RPMI8226 (cell line): ENCODE measurements at places on chromosomes 11 and 22.

GRCh38 chr22:39658367-39658766 lies 87.8 kb downstream of the CACNA1I start:
- no peak for DNase-seq

DNA sequence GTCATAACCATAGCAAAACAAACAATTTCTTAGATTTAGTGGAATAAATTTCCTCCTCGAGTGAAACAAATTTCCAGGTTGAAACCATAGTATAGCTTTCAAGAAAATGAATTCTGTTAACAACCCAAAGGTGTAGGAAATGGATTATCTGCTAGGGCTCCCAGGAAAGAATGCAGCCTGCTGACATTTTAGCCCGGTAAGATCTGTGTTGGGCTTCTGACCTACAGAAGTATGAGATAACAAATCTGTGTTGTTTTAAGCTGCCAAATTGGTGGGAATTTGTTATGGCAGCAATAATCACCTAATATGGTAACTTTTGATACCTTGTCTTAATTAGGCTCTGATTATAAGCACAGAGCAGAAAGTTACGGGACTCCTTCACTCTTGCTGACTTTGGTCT lies 32.0 kb upstream of the OR6M1 start:
- DNase-seq, result no peak

DNA sequence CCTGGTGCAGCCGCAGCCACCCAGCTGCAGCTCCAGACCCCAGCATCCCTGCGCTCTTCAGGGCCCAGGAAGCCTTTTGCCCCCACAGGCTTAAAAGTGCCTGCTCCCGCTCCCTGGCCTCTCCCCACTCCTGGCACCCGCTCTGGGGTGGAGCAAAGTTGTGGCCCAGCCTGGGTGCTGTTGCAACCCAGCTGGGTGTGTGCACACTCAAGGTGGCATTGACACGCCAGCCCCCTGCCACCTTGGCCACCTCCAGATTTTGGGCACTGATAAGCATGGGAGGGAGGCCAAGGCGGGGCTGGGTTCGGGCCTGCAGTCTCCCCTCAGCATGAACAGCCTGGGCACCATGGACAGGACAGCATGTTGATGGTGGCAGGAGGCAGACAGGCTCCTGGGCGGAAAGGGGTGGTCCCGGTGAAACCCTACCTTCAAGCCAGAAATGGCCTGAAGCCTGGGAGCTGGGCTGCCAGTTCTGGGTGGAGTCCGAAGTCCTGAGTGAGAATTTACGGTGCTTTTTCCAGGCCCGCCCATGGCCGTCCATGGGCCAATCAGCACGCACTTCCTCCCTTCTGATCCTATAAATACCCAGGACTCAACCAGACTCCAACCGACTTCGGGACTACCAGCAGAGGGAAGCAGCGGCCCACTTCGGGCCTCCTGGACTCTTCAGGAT lies 23.6 kb upstream of the RNASEH2C start:
- peak; percentile 76 for DNase-seq

DNA sequence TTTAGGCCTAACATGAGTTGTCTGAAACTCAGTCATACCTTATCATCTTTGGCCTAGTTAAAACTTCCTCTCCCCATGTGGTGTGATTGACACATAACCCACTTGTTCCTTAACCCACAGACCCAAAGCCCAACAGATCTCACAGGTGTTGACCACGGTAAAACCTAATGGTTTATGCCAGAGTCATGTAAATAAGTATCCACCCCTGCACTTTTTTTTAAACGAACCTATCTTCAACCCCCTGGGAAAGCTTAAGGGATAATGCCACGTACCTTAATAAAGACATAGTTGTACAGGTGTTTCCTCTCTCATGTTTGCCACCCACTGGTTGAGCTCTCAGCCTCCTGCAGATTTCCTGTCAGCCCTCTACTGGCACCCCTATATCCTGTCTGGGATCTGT lies 709.3 kb upstream of the CCDC179 start:
- peak; percentile 73 for DNase-seq

DNA sequence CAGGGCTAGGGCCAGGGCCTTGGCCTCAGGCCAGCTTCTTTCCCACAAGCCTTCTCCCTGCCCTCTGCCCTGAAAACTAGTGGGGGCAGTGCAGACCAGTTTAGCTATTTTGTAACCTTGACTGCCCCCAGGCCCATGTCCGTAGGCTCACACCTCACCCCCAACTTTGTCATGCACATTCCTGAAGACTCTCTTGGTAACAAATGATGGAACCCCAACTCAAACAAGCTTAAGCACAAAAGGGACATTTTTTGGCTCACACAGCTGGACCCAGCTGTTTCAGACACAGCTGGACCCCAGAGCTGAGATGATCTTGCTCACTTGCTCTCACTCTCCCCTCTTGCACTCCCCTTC lies 46.6 kb downstream of the KCNQ1OT1 start:
- DNase-seq, result no peak

DNA sequence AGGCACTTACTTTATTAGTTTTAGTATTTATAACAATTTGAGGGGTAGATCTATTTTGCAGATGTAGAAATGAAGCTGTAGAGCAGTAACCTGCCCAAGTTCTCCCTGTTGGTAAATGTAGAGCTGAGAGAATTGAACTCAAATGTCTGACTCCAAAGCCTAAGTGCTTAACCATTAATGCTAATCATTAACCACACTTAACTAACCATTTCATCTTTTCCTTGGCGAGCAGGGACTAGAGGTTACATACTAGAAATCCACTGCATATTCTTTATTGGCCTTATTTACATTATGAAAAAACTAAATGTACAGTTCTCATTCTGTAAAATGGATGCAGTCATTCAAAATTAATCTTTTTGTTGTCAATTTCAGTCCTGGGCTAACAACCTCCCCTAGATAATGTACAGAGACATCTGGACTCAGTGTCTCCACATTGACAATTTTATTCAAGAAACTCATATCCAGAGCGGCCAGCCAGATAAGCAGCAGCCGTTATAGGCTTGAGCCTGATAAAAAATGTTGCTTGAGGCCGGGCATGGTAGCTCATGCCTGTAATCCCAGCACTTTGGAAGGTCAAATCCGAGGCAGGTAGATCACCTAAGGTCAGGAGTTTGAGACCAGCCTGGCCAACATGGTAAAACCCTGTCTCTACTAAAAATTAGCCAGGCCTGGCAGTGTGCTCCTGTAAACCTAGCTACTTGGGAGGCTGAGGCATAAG lies 76.7 kb upstream of the PICALM start:
- no peak for DNase-seq

- DNase-seq, result peak; percentile 40
Measured at GRCh38 chr22:29765905-29766631, 739 bp downstream of the ZMAT5 start.

- DNase-seq, result no peak
Measured at GRCh38 chr11:59801160-59801706, 9.3 kb downstream of the MRPL16 start.

- DNase-seq, result peak; percentile 63
Measured at GRCh38 chr22:42769574-42770447, 49.1 kb upstream of the A4GALT start.

- peak; percentile 94 for DNase-seq
Measured at GRCh38 chr22:44025171-44026065, 1.3 kb downstream of the PARVB start.

DNA sequence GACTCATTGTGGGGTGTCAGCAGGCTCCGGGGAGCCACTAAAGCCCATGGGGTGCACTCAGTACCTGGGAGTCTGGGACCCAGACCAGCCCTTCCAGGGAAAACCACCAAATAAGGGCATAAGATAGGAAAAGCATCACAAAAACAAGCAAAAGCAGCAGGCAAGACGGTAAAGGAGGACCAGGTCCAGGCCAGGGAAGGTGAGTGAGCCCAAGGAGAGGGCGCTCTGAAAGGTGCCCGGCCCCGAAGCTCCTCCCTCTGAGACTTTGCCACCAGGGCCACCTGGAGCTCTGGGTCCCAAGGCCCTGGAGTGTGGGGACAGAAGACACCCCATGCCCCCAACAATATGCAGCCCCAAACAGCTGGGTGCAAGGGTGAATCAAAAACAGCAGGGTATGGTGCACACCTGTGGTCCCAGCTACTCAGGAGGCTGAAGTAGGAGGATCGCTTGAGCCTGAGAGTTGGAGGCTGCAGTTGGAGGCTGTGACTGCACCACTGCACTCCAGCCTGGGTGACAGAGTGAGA lies 5.2 kb upstream of the IL17REL start:
- DNase-seq, result no peak

DNA sequence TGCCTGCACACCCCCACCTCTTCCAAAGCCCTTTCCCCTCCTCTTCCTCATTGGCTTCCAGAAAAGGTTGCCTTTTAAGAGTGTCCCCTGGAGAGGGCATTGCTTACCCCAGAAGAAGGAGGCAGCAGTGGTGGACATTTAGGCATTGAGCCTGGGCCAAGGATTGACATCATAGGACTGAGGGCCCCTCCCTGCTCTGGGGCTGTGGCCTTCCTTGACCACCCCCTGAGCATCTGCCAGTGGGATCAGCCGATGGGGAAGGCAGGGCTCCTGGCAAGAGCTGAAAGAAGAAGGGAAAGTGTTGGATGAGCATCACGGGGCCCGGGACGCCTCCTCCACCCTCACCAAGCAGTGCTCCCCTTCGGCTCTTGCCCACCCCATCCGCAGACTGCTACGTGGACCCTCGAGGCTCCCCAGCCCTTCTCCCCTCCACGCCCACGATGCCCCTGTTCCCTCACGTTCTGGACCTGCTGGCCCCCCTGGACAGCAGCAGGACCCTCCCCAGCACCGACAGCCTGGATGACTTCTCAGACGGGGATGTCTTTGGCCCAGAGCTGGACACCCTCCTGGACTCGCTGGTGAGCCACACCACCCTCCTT lies 37.4 kb downstream of the ZC3H7B start:
- DNase-seq, result no peak

DNA sequence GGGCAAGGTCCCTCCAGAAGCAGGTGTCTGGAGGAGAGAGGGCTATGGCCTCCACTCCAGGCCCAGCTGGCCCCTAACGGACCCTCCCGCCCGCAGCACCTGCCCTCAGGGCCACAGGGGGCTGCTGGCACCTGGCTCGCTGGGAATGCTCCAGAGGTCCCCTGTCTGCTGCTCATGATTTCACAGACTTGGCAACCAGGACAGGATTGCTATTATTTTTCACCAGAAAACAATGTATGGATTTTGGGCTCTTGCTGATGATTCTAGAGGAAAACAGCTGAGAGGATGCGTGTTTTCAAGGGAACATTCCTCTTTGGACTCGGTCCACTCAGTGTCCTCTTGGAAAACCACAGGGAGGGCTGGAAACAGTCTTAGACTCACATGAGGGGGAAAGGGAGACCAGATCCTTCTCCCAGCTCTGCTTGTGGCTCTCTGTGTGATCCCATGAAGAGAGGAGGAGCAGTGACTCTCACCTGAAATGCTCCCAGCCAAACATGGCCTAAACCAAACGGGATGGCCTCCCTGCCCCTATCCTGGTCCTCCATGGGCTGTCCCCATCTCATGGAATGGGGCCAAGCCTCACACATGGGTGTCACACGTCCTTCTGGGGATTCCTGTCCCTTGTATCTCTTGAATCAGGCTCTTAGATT lies 15.8 kb downstream of the MYEOV start:
- no peak for DNase-seq

DNA sequence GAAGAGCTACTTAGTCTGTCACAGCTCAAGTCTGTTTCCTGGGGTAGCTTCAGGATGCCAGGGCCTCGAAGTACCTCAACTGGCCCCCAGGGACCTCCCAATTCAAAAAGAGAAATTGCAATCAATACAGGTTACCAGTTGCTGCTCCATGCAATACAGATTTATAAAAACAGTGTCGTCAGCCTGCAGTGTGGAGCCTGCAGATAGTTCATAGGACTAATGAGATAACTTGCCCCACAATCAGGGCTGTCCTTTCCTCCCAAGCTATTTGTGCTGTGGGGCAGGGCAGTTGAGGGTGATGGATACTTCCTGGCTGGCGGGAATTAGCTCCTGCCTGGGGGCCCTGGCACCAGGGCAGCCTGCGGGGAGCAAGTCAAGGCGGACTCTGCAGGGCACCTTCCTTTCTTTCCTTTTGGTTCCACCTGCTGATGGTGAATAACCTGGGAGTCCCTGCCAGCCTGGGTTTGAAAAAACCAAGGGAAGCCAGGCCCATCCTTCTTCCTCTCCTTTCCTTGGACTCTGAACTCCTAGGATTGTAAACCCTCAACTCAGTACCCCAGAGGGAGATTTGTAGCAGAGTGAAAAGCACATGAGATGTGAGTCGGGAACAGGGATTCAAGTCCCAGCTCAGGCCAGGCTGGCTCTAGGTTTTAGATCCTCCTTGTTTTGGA lies 216.6 kb downstream of the CEP164 start:
- no peak for DNase-seq

GRCh38 chr22:45642986-45643385 lies 28.6 kb upstream of the ATXN10 start:
- DNase-seq, result no peak

DNA sequence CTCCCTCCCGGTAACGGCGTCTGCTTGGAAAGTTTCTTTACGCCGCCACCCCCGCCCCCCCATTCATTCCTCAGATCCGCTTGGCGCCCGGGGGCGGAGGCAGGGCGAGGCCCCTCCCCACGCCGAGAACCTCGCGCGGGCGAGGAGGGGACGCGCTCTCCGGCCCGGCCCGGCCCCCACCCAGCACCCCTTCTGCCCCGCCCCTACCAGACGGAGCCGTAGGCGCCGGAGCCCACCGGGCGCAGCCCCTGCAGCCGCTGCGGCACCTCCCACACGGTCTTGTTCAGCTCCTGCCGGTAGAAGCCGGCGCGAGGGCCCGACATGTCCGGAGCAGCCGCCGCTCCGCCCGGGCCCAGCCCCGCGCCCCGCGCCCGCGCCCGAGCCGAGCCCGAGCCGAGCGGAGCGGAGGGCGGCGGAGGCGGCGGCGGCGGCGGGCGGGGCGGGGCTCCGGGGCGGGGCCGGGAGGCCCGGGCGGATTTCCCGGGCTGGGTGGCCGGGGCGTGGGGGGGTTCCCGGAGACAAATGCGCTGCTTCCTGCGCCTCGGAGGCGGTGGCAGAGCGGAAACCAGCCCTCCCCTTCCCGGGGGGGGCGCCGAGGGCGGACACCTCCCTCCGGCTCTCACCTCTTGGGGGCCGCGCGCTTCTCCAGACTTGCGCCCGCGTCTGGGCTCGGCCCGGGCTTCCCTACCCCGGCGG lies at the start of gene MAPK11:
Gene MAPK11 (minus strand): TSS at position 411 of the 696 bp plus-strand sequence. CDS start 88 bp downstream, at position 323.
- DNase-seq, result peak; percentile 57

DNA sequence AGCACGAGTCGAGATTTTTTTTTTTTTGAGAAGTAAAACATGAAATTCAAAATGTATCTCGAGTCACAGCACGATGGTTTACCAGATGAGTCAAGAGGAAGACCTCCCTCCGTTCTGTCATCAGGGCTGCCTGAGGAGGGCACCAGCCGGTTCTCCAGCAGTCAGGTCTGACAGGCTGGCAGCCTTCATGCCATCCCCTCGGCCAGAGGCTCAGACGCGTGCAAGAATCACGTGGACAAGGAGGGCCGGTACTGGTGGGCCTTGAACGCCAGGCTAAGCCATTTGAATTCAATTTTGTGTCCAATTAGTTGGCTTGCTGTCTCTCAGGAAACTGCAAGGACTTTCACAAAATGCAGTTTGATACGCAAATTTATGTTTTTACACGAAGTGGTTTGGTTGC lies 1412.2 kb downstream of the BRD1 start:
- no peak for DNase-seq
